ENCODE measurements at places on chromosomes 4 and X.

- DNase-seq, result no peak
Observed at GRCh38 chrX:48934581-48935300, 15.9 kb upstream of the PIM2 start.

DNA sequence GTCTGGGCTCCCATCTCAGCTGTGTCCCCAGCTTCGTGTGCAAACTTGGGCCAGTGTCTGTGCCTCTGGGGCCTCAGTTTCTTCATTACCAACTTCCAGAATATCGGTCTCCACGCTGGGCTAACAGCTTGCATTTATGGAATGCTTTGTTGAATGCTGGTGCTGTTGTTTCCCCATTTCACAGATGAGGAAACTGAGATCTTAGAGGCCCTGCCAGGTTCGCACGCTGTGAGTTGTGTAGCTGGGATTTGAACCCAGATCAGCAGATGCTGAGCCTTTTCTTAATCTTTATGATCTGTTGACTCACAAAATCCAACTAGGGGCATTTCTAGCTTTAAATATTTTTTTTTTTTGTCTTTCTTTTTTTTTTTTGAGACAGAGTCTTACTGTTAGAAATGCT is 101.5 kb upstream of the STX18 start:
- no peak for DNase-seq

DNA sequence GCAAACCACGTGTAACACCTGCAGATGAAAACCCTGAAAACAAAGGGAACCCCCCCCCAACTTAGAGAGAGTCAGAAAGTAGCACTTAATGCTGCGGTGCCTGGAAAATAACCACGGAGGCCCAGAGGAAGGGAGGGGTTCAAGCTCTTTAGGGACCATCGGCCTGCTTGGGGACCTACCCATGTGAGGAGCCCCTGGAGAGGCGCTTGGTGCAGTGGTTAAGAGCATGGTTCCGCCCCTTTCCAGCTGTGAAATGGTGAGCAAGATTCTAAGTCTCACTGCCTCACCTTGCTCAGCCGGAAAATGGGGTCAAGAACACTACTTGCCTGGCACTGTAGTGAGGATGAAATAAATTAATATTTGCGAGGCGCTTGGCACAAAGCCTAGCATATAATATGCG is 13.8 kb downstream of the SLC25A5 start:
- no peak for DNase-seq

GRCh38 chr4:87322754-87323153 is at the start of gene HSD17B13:
HSD17B13 (minus strand) TSS chr4:87322882; CDS start chr4:87322841, 41 bp downstream.
- DNase-seq, result no peak

DNA sequence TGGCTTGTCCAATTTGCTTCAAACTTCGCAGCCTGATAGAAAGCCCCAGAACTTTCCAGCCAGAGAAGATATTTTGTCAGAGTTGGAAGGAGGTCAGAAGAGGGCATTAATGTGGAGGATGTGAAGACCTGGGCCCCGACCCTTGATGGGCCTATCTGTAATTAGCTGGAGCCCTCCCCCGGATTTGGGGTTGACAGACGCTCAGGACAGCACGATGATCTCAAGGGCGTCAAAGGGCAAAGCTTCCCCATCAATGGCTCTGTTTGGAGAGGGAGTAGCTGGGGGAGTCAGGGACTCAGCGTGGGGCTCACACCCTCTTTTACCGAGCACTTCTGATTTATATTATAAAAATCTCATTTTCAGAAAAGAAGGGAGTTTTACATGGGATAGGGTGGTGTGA is 59.0 kb upstream of the PPP2R3B start:
- no peak for DNase-seq

GRCh38 chr4:145042601-145043285 is 55.3 kb downstream of the ANAPC10 start:
- no peak for DNase-seq

DNA sequence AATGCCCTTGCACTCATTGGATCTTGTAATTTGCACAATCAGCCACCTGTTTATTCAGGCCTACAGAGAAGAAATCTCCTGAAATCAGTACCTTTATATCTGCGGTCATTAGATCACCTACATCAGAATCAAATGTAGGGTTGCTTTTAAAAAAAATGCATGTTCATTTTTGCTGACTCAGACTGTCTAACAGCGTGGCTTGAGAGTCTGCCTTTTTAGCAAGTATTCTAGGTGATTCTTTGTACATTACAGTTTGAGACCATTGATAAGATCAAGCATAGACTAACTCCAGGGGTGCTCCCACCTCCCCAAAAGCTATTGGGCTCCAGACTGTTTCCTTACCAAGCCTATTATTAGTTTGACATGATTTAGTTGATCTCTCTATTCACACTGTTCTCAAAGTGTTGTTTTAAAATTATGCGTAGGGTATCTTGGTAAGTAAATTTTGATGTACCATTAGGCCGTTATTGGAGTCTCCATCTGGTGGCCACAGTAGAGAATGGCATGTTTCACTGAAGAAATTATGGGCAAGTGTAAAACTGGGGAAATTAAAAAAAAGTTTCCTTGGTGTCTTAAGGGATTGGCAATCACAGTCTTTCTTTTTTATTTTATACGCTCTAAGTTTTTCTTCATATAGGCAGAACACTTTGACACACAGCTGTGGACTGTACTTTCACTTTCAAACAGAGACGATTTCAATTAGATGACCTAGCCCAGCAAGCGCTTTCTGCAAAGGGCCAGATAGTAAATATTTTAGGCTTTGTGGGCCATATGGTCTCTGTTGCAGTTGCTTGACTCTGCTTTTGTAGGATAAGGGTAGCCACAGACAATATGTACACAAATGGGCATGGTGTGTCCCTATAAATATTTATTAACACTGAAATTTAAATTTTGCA is 33.7 kb upstream of the MSL3 start:
- DNase-seq, result peak; percentile 25
